ENCODE measurements at places on chromosomes 2 and 18. TPM values are rescaled to one million over a fixed set of nuclear protein-coding genes. Genes with fewer than 3 reads are reported as not detected.

Gene CD302
- not detected for total RNA-seq

Gene NRBP1
- total RNA-seq = 92.4 TPM

Gene MAP3K19
- total RNA-seq = not detected

Gene CELF4
- not detected for total RNA-seq

Gene MROH2A
- total RNA-seq = not detected

Gene PSMA8
- total RNA-seq = not detected

Gene RTP5
- total RNA-seq = not detected

Gene CAVIN2
- 3.2 TPM for total RNA-seq

Gene PROC
- 0.37 TPM for total RNA-seq

Gene UGT1A10
- total RNA-seq = not detected

Gene IL18RAP
- total RNA-seq = not detected

Gene C2orf92
- 4.8 TPM for total RNA-seq

Gene CFAP65
- total RNA-seq = not detected

Gene C2orf66
- total RNA-seq = not detected

Gene ERICH2
- total RNA-seq = 0.37 TPM

Gene SMC6
- 16.1 TPM for total RNA-seq

Gene CHRNG
- total RNA-seq = not detected

Gene MOCOS
- total RNA-seq = not detected

Gene PTPRN
- total RNA-seq = 0.71 TPM

Gene CROCC2
- total RNA-seq = not detected

Gene FAM136A
- 95.8 TPM for total RNA-seq

Gene TLX2
- total RNA-seq = not detected

Gene BARD1
- 9.2 TPM for total RNA-seq

Gene ACTG2
- total RNA-seq = not detected

Gene RAB6C
- total RNA-seq = not detected

Gene IL1B
- not detected for total RNA-seq

Gene KCNK3
- not detected for total RNA-seq

Gene ZFP36L2
- total RNA-seq = 22.5 TPM

Gene IL36RN
- total RNA-seq = not detected

Gene TRIM54
- total RNA-seq = not detected

Gene FER1L5
- not detected for total RNA-seq

Gene ZNF514
- 19.3 TPM for total RNA-seq

Gene C1QL2
- total RNA-seq = not detected

Gene SRD5A2
- total RNA-seq = not detected
